Stimulated activated CD4-positive, alpha-beta T cell treated with anti-CD3 and anti-CD28 coated beads, Interleukin-2, amount 100 ng/mL, for 48 hours (primary cell): ENCODE measurements at places on chromosomes 1 and 21.

GRCh38 chr1:190084552-190084951 is 393.1 kb downstream of the BRINP3 start:
- no peak for DNase-seq

DNA sequence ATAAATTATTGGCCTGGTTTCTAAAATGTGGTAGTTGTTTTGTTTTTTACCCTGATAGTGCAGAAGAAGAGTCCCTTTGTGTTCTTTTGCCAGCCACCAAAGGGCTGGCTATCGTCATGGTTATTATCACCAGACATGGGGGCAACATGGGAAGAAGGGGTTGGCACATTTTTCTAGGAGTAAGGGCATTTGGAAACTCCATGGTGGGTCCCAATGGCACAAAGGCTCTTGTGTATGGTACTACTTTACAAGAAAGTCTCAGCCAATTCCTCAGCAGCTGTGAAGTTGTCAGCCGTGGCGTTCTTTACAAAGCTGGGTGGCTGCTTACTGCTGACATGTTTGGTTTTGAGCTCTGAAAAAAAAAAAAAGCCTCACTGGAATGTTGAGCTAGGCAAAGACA is 330.4 kb upstream of the ESRRG start:
- DNase-seq = no peak

DNA sequence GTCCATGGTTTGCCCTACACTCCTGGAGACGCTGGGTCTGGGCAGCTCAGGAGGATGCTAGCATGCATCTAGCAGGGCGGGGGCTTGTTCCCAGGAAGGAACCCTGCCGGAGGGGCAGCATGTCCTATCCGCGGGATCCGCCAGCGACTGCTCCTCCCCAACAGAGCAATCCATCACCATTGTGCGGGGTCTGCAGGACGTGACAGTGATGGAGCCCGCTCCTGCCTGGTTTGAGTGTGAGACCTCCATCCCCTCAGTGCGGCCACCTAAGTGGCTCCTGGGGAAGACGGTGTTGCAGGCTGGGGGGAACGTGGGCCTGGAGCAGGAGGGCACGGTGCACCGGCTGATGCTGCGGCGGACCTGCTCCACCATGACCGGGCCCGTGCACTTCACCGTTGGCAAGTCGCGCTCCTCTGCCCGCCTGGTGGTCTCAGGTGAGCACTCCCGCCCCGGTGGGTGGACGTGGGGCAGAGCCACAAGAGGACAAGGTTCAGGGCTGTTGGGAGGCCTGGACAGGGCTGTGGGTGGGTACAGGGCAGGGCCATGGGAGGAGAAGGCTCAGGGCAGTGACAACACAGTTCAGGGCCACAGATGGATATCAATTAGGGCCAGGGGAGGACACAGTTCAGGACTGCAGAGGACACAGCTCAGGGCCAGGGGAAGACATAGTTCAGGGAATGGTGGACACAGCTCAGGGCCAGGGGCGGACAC is 71.3 kb downstream of the OBSCN start:
- no peak for DNase-seq

DNA sequence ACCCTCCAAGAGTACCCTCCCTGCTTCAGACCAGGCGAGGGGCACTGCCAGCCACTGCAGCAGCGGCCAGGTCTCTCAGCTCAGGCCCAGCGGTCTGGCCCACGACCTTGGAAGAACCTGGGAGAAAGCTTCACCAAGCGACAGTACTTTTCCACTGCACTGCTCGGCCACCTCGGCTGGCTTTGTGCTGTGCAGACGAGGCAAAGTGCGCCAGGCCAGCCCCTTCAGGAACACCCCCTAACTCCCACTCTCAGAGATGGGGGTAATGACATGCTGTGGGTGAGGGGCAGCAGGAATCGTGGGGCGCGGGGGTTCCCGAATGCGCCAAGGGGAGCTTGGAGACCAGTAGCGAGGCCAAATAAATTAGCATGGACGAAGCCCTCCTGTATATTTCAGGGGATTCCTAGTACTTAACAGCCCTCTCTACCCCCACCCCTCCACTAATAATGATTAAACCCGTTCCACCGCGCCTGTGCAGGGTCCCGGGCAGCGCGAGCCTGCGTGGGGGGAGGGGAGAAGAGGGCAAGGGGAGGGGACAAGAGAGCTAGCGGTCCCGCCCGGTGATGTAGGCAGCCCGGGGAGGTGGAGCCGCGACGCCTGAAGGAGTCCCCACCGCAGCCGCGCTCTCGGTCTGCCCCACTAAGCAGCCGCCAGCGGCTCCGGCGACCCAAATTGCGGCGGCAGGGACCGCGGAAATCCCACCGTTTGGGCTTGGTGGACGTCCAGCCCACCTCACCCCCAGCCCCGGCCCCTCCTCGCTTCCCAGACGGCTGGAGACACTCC is at the start of gene FAM43B:
Gene FAM43B, plus strand, starts transcription at position 629 of the 783 bp plus-strand sequence. CDS start 401 bp downstream, outside the sequence.
- no peak for DNase-seq

DNA sequence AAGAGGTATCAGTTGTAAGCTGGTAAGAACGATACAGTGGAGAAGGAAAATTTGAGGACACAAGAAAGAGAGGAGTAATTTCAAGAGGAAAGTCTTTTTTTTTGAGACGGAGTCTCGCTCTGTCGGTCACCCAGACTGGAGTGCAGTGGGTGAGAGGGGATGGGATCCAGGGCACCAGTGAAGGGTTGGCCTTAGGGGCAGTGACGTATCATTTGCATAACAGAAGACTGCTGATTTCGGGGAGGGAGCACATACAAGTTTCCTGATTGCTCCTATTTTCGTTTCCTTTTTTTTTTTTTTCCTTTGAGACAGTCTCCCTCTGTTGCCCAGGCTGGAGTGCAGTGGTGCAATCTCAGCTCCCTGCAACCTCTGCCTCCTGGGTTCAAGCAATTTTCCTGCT is 4.2 kb downstream of the S100A13 start:
- DNase-seq = no peak

- peak; percentile 22 for DNase-seq
Measured at GRCh38 chr1:109399326-109399957, 1.7 kb upstream of the SORT1 start.

DNA sequence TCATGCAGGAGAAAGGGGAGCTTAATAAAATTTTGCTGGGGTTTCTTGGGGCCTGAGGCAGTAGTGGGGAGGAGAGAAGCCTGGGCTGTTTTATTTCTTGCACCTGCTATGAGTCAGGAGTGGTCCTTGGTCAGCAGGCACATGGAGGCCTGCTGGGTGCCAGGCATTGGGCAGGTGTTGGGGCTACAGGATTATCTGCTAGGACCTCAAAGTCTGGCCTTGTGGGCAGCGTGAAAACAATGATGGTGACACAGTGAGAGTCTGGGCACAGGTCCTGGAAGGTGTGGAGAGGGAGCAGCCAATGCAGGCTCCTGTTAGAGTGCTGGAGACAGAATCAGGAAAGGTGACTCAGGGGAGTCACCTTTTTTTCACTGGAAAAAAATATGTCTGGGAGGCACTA is 17.2 kb downstream of the ROR1 start:
- no peak for DNase-seq

GRCh38 chr1:90964444-90965035 is 57.3 kb downstream of the ZNF644 start:
- no peak for DNase-seq

- no peak for DNase-seq
Measured at GRCh38 chr1:3691421-3692204, 39.3 kb downstream of the TP73 start.

DNA sequence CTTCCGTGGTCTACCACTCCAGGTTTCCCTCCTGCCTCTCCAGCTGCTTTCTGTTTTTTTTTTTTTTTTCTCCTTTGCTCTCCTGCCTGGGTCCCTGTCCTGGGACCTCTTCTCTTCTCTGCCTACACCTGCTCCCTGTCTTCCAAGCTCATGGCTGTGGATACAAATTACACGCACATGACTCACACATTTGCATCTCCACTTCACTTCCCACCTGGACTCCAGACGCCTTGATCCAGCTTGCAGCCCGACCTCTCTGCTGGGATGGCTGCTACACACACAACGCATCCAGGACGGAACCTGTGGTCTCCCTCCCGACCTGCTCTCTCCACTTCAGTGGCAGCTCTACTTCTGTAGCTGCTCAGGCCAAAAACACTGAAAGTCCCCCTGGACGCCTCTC is 44.4 kb upstream of the B3GALT5 start:
- no peak for DNase-seq

GRCh38 chr1:65104854-65105534 is 43.0 kb upstream of the AK4 start:
- no peak for DNase-seq

GRCh38 chr1:172421974-172422604 is 1.6 kb downstream of the C1orf105 start:
- DNase-seq = no peak

GRCh38 chr1:63991685-63992084 is 211.7 kb upstream of the UBE2U start:
- no peak for DNase-seq

- no peak for DNase-seq
Measured at GRCh38 chr1:43883321-43883720, 50.3 kb upstream of the ARTN start.

- no peak for DNase-seq
Measured at GRCh38 chr1:75265792-75266191, 131.6 kb downstream of the LHX8 start.

DNA sequence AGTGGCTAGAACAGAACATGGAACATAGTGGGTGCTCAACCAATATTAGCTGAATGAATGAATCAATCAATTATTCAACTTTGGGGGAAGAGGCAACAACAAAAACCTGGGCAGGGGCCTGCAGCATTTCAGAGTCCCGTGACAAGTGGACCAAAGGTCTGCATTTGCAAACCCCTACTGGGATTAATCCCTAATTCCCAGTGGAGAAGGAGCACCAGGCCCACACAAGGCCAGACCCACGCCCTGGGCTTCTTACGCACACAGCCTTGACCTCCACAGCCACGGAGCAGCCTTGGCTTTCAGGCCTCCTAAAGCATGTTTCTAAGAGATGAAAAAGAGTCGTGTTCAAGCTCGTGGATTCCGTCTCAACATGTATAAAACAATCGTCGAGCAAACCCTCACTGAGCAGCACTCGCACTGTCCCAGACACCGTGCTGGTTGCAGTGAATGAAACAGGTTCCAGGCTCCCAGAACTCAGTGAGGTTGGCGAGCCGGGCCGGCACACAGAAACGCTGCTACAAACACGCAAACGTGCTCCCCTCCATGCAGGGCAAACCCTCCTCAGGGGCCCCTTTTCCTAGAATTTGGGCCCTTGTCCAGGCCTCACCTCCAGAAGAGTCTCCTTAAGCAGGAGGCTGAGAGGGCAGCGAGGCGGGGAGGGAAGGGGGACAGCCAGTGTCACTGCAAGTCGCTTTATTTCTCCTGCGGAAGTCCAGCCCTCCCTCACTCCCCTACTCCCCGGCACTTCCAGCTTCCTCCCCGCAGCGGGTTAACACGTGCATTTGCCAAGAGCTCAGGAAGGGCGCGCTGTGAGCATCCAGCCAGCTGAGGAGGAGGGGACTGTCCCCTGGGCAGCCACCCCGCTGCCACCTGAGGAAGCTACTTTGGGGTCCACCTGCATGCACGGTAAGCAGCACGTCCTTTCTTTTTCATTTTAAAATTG is 556.4 kb downstream of the KIF26B start:
- DNase-seq = no peak

- no peak for DNase-seq
Measured at GRCh38 chr1:209382231-209383100, 201.0 kb upstream of the CAMK1G start.

GRCh38 chr1:182279724-182280503 is 111.7 kb downstream of the GLUL start:
- no peak for DNase-seq

- DNase-seq = no peak
Measured at GRCh38 chr1:115164484-115164883, 75.2 kb upstream of the TSPAN2 start.

- no peak for DNase-seq
Measured at GRCh38 chr1:38533772-38534472, 325.6 kb downstream of the RRAGC start.

GRCh38 chr1:225750420-225750819 is 27.2 kb upstream of the SRP9 start:
- no peak for DNase-seq

DNA sequence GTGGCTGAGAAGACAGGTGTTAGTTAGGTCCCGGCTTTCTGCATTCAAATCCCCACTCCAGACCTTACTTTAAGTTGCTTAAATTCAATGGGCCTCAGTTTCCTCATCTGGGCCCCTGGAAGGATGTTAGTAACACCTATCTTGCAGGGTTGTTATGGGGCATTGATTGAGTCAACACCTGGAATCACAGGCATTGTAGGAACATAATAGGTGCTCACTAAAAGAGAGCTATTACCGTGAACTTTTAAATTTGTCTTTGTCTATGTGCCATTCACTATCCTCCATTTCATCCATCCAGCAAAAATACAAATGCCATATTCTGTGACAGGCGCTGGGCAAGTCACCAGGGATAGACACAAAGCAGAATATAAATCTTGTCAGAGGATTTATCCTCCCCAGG is 10.5 kb upstream of the MAPKAPK2 start:
- DNase-seq = no peak

DNA sequence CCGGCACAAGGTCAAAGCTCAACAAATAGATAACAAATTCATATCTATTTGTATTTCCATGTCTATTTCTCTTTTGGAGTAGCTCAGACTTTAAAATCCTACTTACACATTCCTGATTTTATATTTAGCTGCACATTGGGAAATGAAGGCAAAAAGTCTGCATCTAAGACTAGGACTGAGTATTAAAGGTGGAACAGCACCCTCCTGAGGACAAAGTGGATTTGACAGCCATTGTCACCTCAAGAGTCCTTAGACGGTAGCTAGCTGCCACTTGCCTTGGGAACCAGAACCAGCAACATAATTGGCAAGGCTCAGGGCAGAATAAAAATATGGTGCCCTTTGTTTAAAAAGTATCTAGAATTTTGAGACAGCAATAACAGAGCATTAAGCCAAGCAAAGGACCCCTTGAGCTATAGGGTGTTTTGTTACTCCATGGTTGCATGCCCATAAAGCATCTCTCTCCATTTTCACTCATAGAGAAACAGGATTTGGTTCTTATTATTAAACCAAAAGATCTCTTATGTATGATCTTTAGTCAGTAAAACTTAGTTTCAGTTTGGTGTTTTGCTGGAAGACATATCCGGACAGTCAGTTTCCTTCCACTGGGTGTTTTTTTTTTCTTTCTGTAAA is 30.0 kb upstream of the SGIP1 start:
- DNase-seq = peak; percentile 30

DNA sequence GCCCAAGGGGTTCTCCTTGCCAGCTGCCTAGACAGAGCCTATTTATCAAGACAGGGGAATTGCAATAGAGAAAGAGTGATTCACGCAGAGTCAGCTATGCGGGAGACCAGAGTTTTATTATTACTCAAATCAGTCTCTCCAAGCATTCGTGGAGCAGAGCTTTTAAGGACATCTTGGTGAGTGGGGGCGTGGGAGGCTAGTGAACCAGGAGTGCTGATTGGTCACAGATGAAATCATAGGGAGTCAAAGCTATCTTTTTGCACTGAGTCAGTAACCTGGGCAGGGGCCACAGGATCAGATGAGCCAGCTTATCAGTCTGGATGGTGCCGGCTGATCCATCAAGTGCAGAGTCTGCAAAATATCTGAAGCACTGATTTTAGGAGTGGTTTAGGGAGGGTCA is 64.8 kb upstream of the MRPS6 start:
- peak; percentile 55 for DNase-seq

GRCh38 chr1:5975133-5975880 is 16.9 kb downstream of the NPHP4 start:
- DNase-seq = peak; percentile 17
